Left lung (tissue), 14 donors: ENCODE measurements at places on chromosomes 2 and 18. TPM values are rescaled to one million over a fixed set of nuclear protein-coding genes. Genes with fewer than 3 reads are reported as not detected.

- no peaks in the 10 kb centered on the region for H3K27me3 ChIP-seq
- H3K36me3 ChIP-seq: no peaks in the 10 kb centered on the region
Measured at GRCh38 chr2:207041279-207041678, 102.0 kb downstream of the CPO start.

- DNase-seq: no peak
- H3K36me3 ChIP-seq: no peaks in the 10 kb centered on the region
- H3K27me3 ChIP-seq: no peaks in the 10 kb centered on the region
- H3K27ac ChIP-seq: no peak overlapping the region
- peaks cover 5% of the 10 kb centered on the region for H3K4me1 ChIP-seq
Measured at GRCh38 chr2:39852831-39853230, 73.8 kb upstream of the THUMPD2 start.

- no peak overlapping the region for H3K4me3 ChIP-seq
- no peak for DNase-seq
- H3K36me3 ChIP-seq: no peaks in the 10 kb centered on the region
- no peaks in the 10 kb centered on the region for H3K4me1 ChIP-seq
- no peak overlapping the region for H3K27ac ChIP-seq
Measured at GRCh38 chr18:36814994-36815393, 13.8 kb downstream of the TPGS2 start.

SCYGR4 gene
- 0.23 TPM for polyA plus RNA-seq

MARCO gene
- 0.35 TPM for polyA plus RNA-seq

DNA sequence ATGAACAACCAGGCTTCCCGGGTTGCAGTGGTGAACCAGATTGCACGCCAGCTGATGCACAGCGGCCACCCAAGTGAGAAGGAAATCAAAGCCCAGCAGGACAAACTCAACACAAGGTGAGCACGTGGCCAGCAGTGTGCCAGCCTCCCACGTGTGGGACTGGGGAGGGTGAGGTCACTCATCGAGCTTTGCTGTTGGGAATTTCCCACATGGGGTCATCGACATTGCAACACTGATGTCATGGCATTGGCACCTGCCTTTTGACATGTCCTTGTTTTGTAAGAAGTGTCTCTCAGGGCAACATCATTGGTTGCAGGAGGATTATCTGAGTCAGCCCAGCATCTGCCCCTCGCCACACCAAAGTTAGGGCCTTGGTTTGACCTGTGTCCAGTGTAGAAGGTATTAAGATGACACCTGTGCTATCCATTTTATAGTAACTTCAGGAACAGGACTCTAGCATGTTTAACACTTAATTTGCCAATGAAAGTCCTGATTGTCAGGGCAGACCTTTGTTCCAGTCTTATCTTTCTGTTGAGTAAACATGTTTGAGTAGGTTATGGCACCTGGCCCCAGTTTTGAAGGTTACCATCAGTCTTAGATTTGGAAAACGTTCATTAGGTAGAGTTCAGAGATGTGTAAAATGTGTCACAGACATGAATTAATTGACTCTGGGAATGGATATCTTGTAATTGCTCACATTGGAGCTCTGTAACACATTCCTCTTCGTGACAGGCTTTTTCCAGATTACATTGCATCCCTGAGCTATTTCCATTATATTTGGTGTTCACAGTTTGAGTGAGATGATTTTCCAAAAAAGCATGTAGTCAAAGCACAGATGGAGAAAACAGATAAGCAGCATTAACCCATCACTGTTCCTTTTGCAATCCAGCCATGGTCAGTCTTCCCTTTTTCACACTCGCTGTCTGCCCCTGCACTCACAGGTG lies 93.3 kb upstream of the EML6 start:
- no peaks in the 10 kb centered on the region for H3K27me3 ChIP-seq
- peaks cover 42% of the 10 kb centered on the region for H3K4me1 ChIP-seq
- H3K4me3 ChIP-seq: no peak overlapping the region
- H3K27ac ChIP-seq: peak overlapping the region; percentile 50

DNA sequence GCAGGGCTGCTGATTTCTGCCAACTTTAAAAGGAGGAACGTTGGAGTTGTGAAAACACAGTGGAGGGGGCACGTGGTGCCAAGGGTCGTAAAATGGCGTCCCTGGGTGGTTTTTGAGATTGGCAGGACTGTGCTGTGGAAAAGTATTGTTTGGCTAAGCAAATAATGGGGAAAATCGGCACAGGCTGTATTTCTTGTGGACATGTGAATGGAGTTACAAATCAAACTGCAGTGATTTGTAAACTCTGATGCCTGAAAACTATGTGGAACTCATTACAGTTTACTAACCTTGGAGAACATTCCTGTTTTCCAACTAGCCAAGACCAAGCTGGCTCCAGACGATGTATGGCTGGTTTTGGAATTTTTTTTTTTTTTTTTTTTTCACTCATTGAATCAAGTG lies 68.7 kb downstream of the KCTD1 start:
- no peak overlapping the region for H3K27ac ChIP-seq
- H3K27me3 ChIP-seq: no peaks in the 10 kb centered on the region
- H3K36me3 ChIP-seq: no peaks in the 10 kb centered on the region
- no peaks in the 10 kb centered on the region for H3K4me1 ChIP-seq
- no peak for DNase-seq
- H3K4me3 ChIP-seq: no peak overlapping the region

DNA sequence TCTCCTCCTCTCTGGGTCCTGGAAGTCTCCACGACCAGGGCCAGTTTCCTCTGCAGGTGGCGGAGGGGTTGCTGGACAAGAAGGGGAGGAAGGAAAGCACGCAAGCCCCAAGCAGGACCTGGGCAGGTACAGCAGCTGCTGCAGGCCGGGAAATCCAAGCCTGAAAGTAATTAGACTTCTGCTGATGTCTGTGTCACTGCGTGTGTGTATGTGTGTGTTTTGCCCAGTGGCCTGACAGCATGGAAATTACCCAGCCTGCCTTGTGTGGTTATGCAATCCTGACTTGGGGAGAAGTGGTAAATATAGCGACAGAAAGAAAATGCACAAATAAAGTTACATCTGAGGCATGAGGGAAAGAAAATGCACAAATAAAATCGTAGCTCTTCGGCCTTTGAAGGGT lies 121.8 kb upstream of the ZBTB14 start:
- DNase-seq: peak; percentile 79
- H3K27me3 ChIP-seq: no peaks in the 10 kb centered on the region
- no peaks in the 10 kb centered on the region for H3K36me3 ChIP-seq
- H3K4me3 ChIP-seq: no peak overlapping the region

DNA sequence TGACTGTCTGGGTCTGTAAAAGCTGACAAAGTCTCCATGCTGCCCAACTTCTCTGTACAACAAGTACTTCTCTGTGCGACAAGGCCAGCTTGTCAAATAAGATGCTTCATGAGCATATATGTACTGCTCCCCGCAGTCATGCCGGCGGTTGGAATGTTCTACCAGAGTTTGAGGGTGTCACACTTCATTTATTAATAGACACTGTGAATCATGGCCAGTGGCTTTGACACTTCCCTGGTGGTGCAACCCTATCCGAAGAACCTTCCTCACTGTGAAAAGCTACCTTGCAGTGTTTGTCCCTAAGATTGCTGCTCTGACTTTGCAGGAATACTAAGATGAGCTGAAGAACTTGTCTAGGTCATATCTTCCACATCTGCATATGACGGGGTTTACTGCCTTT lies 120.9 kb upstream of the NRP2 start:
- no peaks in the 10 kb centered on the region for H3K27me3 ChIP-seq
- H3K27ac ChIP-seq: no peak overlapping the region
- no peak for DNase-seq
- no peak overlapping the region for H3K4me3 ChIP-seq
- H3K36me3 ChIP-seq: no peaks in the 10 kb centered on the region

GRCh38 chr2:59588286-59588685 lies 965.2 kb downstream of the BCL11A start:
- no peak for DNase-seq
- no peaks in the 10 kb centered on the region for H3K27me3 ChIP-seq
- H3K4me3 ChIP-seq: no peak overlapping the region
- H3K36me3 ChIP-seq: no peaks in the 10 kb centered on the region
- H3K27ac ChIP-seq: no peak overlapping the region

- no peak overlapping the region for H3K27ac ChIP-seq
- no peaks in the 10 kb centered on the region for H3K4me1 ChIP-seq
- no peak overlapping the region for H3K4me3 ChIP-seq
- H3K27me3 ChIP-seq: no peaks in the 10 kb centered on the region
- no peak for DNase-seq
Measured at GRCh38 chr2:16194530-16194929, 254.2 kb downstream of the MYCN start.

- no peak overlapping the region for H3K27ac ChIP-seq
- H3K27me3 ChIP-seq: no peaks in the 10 kb centered on the region
- no peak overlapping the region for H3K4me3 ChIP-seq
- H3K36me3 ChIP-seq: no peaks in the 10 kb centered on the region
- DNase-seq: no peak
Measured at GRCh38 chr2:132813422-132813821, 143.4 kb upstream of the LYPD1 start.

PHOSPHO2 gene
- 17.9 TPM for polyA plus RNA-seq

PMS1 gene
- polyA plus RNA-seq: 45.3 TPM

- H3K36me3 ChIP-seq: no peaks in the 10 kb centered on the region
- H3K27me3 ChIP-seq: no peaks in the 10 kb centered on the region
- no peak for DNase-seq
- H3K4me3 ChIP-seq: no peak overlapping the region
- no peak overlapping the region for H3K27ac ChIP-seq
- peaks cover 25% of the 10 kb centered on the region for H3K4me1 ChIP-seq
Measured at GRCh38 chr18:49251451-49251850, 209.0 kb downstream of the DYM start.

GRCh38 chr2:175167076-175167791 lies 769 bp downstream of the ATF2 start:
- no peaks in the 10 kb centered on the region for H3K27me3 ChIP-seq
- H3K4me1 ChIP-seq: peaks cover 26% of the 10 kb centered on the region
- DNase-seq: peak; percentile 38

ANKRD53 gene
- 2.1 TPM for polyA plus RNA-seq

- H3K27ac ChIP-seq: peak overlapping the region; percentile 59
- peaks cover 11% of the 10 kb centered on the region for H3K4me1 ChIP-seq
- no peaks in the 10 kb centered on the region for H3K27me3 ChIP-seq
- DNase-seq: no peak
Measured at GRCh38 chr18:74234326-74235171, 57.2 kb downstream of the CYB5A start.

HOXD8 gene
- polyA plus RNA-seq: 2.5 TPM
